ENCODE measurements at places on chromosomes 6 and 20.
A peak's percentile ranks its signal among the peaks of the same experiment; 100 is the strongest.

GRCh38 chr6:112331306-112331705, 15.8 kb upstream of the RFPL4B start:
- DNase-seq, result no peak

DNA sequence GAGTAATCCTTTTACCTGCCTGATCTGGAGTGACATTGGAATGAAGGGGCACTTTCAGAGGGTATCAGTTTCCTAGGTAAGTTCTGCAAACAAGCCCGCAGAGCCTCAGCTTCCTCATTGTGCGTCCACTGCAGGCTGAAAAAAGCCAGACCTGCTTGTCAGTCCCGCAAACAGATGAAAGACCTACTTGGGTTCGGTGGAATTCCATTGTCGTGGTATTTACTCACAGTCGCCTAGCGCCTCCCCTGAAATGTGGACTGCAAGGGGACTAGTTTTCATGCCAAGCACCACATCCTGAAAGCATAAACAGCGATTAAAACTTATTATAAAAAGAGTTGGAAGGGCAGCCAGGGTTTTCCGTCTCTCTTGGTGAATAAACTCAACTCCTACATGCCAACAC, 121.5 kb downstream of the PAX1 start:
- DNase-seq, result no peak

DNA sequence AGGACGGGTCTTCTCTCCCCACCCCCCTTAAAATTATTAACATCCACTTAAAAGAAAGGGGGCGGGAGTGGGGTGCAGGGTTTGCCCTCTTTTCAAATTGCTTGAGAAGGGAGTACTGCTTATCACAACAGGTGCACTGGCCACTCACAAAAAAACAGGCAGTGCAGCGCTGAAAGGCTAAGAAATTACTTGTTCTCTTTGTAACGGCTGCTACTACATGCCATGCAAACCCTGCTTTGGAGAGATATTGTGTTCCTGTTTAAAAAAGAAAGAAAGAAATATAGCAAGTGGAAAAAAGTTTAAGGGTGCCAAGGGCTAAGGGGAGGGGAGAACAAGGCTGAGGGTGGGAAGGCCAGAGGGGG, 312.7 kb upstream of the JARID2 start:
- DNase-seq, result no peak

- DNase-seq, result peak; percentile 7
Measured at GRCh38 chr20:39800111-39800510, 838.0 kb downstream of the DHX35 start.

- DNase-seq, result no peak
Measured at GRCh38 chr6:151422981-151423380, 28.9 kb downstream of the RMND1 start.

DNA sequence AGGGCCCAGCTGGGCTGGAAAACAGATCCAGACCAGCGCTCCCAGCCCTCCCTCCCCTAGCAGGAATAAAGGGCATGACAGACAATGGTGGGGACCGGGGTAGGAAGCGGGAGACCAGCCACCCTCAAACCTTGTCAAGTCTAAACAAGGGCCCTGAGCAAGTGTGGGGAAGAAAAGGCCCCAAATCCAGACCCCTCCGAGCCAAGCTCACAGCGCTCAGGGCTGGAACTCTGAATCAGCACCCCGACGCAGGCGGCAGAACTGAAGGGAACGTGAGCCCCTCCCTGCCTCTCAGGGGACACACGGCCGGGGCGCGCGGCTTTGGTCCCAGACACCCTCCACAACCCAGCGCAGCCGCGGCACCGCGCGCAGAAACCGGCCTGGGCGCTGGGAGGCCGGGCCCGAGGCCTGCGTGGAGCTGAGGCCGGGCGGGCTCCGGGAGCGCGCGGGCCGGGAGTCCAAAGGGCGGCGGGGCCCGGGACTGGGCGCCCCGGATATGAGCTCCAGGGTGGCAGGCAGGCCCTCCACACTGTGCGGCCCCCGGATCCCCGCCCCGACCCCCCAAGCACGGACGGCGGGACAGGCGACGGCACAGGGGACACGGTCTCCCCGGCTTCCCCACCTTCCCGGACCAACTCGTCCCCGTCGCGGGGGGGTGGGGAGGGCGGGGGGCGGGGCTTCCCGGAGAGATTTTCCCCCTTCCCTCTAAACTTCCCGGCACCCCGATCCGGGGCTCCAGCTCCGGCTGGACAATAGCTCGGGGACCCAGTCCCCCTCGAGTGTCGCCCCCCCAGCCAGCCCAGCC, 641 bp downstream of the TEAD3 start:
- no peak for DNase-seq
